T-helper 2 cell (primary cell): ENCODE measurements at places on chromosomes 16 and 17.
A peak's percentile ranks its signal among the peaks of the same experiment; 100 is the strongest.

GRCh38 chr16:66020642-66021041 lies 345.8 kb upstream of the CDH5 start:
- no peak for DNase-seq

DNA sequence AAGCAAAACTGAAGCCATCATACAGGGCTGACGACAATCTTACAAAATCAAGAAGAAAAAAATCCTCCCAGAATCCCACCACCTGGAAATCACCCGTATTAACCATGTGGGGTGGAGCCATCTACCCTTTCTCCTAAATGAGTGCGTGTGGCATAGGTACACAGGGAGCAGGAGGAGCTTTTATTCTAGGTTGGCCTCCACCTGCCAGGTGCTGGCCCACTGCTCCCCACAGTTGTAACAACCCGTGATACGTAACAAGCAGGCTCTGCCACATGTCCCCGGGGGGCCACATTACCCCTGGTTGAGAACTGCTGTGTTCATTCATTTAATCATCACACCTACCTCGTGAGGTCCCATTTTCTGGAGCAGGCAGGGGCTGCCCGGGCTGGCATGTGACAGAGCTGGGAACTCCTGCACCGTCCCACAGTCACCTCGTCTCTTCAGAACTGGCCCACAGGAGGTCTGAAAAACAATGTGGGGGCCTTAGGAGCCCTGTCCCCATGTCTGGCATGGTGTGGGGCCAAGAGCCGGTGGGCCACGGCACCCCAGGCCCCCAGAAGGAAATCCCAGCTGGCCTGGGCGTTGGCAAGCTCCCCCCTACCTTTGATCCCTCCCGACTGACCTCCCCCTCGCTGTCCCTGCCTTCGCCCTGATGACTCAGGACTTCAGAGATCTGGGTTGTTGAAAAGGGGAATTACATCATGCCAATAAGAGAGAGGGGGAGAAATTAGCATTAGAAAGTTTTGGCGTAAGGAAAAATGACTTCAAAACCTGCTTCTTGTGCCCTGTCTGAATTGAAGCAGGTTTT lies 12.9 kb downstream of the CMIP start:
- DNase-seq = no peak

GRCh38 chr17:56431736-56432135 lies 161.8 kb upstream of the NOG start:
- no peak for DNase-seq

DNA sequence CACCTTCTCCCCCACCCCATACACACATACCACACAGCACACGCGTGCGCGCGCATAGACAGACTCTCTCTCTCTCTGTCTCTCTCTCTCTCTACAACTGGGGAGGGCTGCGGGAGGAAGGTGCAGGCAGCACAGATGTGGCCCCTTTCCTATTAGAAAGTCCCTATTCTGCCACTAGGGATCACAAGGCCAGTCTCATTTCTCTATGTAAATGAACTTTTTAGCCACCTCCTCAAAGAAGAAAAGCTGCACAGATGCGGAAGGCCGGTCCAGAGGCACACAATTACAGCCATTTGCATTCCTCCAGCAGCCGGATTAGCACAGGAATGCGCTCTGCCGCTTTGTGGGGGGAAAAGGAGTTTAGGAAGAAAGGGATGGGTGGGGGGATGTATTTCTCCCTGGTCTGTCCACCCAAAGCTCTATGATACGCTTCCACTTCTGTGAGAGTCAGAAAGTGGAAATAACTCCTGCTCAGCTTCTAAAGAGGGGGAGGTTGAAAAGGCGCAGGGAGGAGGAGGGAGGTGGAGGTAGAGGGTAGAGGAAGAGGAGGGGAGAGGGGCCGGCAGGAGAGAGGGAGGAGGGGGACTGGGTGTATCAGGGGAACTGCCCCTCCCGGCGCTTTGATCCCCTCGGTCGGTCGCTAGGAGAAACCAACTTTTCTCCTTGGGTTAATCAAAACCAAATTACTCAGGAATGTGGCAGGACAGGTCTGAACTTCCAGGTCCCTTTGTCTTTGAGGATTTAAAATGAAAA lies 11.7 kb downstream of the ZFHX3 start:
- DNase-seq = no peak

- no peak for DNase-seq
These were observed 224.1 kb upstream of the FOXF1 start for GRCh38 chr16:86285938-86286921.

DNA sequence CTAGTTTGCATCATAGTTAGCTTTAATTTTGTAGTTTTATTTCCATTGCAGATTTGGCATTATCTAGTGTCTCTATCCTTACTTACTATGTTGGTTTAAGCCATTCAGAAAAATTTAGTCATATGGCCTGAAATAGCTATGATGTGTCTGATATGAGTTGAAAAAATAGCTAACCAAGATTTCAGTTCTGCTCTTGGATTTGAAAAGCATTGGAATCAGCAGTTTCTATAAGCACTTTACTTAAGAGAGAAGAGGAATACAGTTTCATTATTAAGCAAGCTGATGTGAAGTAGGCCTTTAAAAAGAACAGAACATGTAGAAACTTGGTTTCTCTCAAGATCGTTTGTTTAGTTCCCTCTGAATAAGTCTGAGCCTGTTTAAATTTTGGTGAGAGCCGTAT lies 25.9 kb downstream of the LPCAT2 start:
- no peak for DNase-seq

- no peak for DNase-seq
These were observed 289.0 kb downstream of the CEP112 start for GRCh38 chr17:65902831-65903522.

DNA sequence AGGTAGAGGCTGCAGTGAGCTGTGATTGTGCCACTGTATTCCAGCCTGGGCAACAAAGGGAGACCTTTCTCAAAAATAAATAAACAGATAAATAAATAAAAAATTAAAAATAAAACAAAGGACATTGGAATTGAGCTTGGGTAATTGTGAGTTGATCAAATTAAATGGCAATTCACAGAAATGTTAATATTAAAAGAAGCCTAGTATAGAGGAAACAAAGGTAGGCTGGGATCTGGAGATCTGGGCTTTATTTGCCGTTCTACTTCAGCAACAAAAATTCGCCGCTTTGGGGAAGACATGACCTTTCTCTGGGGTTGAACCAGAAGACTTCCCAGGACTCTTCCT lies 332 bp upstream of the VPS25 start:
- no peak for DNase-seq

DNA sequence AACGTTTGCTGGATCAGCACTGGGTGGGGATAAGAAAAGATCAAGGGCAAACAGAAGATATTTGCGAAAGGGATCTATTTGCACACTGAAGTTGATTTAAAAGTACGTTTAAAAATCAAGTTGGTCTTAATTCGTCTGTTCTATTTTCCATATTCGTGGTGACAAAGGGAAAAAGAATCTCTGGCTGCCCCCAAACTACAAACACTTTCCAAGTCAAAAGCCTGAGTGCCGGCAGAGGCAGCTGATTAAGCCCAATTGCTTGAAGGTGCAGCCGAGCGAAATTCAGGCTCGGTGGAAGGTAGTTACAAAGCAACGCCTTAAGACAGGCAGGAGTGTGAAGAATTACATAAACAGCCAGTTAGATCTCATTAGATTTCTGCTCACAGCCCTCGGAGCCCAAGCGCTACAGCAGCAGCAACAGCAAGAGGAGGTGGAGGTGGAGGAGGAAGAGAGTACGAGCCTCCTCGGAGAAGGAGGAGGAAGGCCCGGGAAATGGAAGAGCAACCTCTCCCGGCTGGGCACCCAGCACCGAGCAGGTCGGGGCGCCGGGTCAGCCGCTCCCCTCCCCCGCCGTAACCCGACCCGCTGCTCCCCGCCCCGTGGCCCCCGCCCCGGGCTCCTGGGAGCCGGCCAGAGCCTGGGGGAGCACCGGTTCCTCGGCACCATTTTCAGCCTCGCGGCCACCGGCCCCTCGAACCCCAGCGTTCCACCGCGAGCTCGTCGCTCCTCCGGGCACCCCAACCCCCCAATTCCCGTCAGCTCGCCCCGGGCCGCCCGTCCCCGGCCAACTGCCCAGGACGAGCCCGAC lies 890 bp downstream of the TOB1 start:
- DNase-seq = peak; percentile 41

- no peak for DNase-seq
These were observed 43.5 kb downstream of the GPRC5B start for GRCh38 chr16:19841184-19841583.

DNA sequence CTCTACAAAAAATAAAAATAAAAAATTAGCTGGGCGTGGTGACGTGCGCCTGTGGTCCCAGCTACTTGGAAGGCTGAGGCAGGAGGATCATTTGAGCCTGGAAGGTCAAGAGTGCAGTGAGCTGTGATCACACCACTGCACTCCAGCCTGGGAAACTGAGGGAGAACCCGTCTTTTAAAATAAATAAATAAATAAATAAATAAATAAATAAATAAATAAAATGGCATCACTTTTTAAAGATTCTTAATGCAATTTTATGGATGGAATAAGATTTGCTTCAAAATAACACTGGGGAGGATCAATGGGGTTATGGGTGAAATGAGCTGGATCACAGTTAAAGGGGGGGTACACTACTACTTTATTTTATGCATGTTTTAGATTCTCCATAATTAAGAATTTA lies 14.9 kb downstream of the GDE1 start:
- DNase-seq = no peak

DNA sequence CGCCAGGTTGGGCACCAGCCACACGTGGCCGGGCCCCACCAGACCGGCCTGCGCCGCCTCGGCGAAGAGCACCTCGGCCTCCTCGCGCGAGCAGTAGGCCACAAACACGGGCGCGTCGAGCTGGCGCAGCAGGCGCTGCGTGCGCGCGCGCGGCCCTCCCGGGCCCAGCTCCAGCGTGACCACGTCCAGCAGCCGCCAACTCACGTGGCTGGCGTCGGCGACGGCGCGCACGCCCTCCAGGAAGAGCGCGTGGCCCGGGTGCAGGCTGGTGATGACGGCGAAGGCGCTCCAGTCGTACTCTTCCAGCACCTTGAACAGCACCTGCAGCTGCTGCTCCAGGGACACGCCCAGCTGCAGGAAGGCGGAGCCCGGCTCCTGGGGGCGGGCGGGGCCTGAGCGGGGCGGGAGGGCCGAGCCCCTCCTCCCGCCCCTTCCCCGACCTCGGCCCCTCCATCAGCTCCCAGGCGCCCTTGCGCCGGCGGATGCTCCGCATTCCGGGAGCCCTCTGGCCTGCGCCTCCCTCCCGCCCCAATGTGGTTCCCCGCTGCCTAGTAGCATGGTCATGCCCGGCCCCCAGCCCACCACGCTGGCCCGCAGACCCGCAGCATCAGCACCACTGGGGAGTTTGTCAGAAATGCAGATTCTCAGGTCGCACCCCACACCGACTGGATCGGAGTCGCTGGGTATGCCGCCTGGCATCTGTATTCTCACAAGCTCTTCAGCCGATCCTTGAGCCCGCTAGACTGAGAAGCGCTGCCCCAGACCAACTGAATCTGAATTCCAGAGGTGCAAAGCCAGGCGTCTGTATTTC lies 7.2 kb downstream of the GRIN2C start:
- peak; percentile 61 for DNase-seq

DNA sequence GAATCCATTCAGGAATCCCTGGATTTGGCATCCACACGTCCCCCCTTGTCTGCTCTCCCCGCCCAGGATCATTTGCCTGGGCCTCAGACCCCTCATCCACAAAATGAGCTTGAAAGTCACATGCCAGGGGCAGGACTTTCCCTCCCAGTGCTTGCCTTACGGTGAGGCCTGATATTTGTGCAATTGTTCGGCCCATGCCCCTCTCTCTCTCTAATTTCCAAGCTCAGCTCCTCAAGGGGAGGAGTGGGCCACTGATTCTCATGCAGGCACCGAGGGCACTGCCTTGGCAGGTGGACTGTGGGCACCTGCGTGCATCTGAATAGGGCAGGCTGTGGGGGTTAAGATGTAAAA lies 267.2 kb upstream of the FOXF1 start:
- DNase-seq = no peak

DNA sequence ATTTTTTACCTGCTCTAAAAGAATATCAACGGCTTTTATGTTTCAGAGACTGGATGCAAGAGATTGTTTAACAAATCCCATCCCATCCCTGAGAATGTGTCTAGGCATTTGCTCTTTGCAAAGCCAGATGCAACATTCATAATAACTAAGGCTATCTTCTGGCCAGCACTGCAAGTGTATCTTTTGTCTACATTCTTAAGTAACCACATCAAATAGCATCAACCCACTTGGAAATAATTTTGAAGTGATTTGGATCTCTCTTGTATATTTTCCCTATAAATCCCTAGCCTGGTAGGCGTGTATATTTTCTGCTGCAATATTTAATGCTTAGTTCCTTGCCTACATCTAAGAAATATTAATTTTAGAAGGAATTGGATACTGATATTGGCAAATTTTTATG lies 64.3 kb downstream of the PIGL start:
- DNase-seq = no peak

DNA sequence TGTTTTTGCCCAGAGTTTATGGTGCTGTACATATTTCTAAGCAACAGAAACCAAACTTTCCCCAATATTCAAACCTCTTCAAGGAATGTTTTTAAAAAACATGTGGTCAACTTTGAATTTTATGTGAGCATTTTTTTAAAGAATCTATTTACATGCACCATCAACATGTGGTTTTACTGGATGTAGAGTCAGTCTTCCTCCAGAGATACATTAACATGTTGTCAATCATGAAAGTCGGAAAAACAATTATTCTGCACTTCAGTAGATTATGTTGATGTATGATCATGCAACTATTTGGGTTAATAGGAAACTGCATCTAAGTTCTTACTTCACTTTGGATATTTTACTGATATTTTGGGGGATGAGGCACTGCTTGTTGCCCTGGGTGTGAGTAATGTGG lies 208.6 kb downstream of the FOXL1 start:
- no peak for DNase-seq

GRCh38 chr17:79294459-79295071 lies 219.9 kb downstream of the ENGASE start:
- DNase-seq = peak; percentile 5

GRCh38 chr17:73987845-73988509 lies 215.5 kb upstream of the RPL38 start:
- DNase-seq = no peak

DNA sequence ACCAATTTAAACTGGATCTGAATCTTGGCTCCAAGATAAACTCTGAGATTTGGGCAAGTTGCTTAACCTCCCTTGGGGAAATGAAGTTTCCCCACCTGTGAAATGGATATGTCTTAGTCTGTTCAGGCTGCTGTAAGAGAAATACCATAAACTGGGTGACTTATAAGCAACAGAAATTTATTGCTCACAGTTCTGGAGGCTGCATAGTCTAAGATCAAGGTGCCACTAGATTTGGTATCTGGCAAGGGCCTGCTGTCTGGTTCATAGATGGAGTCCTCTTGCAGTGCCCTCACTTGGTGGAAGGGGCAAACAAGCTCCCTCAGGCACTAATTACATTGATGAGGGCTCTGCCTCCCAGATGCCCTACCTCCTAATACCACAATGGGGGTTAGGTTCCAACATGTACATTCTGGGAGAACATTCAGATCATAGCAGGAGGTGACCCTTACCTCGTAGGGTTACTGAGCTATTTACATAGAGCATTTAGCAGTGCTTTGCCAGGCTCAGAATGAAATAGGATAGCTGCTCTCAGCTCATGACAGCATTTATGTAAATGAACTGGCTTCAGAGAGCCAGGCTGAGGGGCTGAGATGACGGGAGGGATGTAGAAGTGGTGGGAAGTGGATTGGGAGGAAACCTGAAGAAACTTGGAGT lies 83.9 kb downstream of the SPECC1 start:
- DNase-seq = no peak
